ENCODE measurements at places on chromosomes 12 and 14. TPM values are rescaled to one million over a fixed set of nuclear protein-coding genes. Genes with fewer than 3 reads are reported as not detected.

DNA sequence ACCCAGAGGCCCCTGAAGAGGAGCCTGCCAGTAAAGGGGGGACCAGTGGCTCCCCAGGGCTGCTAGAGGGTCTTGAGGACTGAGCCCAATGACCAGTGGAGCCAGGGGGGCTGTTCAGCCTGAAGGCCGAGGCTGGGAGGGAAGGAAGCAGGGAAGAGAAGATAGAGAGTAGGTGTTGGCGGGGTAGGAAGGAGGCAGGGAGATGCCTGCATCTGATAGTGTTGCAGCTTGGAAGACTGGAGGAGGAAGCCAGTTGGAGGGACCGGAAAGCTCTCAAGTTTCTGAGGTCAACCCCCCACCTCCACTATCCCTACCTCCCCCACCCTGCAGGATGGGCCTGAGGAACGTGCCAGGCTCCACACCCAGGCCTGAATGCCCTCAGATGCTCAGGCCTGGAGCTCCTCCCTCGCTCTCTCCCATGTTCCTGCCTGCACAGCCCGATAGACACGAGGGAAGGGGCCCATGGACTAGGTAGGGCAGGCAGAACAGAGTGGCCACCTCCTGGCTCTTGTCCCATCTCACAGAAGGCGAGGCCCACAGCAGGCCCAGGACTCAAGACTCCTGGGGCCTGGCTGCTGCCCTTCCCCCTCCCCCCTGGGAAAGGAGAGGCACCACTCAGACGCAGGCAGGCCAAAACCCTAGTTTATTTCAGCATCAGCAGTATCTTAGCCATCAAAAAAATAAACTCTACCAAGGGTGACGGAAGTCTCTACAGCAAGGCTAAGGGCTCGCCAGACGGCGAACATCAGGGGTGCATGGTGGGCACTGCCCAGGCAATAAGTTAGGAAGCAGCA, 3.4 kb downstream of the CKB start:
- no peak for DNase-seq

DNA sequence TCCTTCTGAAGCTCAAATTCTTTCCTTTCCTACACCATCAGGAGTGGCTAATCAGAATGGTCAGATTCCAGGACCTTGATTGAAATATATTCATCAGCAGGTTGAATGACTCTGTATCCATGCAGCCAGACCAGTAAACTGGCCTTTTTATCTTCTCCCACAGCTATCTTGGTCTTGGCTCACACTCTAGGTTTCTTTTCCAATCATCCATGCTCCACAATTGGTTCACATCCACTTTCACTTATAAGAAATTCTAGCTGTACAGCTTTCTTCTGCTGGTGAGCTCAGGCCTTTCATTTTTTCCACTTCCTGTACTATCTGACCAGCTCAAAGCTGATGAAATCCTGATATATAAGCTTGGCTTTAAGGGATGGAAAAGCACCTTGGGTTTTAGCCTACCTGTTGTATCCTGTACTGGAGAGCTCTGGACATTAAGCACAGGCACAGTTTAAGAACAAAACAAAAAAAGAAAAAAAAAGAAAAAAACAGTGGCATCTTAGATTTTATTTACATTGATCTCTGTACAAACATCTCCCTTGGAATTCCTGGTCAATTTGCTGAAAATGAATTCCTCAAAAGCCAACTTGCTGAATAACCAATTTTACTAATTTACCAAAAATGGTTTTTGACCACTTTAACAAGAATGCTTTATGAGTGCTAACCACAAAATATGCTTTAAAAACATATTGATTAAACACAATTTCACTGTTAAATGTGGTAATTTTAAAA, 91.6 kb upstream of the PAWR start:
- DNase-seq = no peak

DNA sequence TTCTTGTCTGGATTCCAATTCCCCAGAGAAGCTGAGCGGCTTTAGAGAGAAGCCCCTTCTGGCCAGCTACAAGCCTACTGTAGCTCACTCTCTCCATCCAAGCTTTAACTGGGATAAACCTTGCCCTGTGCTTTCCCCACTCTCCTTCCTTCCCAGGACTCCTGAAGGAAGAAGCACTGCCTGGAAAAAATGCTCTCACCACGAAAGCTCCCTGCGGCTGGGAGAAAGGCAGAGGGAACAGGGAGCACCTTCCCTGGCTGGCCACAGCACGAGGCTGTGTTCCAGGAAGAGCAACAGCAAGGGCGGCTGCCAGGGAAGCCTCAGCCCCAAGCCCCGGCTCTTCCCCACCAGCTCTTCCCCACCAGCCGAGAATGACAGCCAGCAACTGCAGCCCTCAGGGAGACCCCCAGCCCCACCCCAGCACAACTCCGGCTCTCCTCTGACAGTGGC, 40.8 kb upstream of the PNMA1 start:
- DNase-seq = no peak

GRCh38 chr12:63941879-63942278, 97.4 kb downstream of the SRGAP1 start:
- DNase-seq = no peak

DNA sequence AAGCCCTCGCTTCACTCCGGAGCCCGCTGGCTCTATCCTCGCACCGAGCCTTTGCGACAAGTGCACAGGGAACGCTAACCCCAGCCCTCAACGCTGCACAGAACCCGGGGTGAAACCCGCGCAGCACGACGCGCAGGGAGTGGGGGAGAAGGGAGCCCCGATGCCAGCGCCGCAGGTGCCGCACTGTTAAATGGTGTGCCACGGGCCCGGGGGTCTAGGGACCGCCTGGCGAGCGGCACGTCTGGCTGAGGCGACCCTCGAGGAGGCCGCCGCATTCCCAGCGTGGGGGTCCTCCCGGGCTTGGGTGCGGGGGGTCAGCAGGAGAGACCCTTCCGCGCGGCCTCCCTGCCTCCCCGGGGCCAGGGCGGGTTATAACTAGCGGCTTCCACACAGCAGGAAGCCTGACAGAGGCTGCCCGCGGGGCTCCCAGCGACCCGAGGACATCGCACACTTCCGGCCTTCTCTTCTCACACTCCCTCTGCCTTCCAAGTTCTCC, 23.8 kb upstream of the LRTM2 start:
- DNase-seq = peak; percentile 41

Gene TCL1A
- 4.9 TPM for total RNA-seq

Gene UBE3B
- 35.6 TPM for total RNA-seq

Gene RIN3
- total RNA-seq = 132 TPM

Gene IQSEC3
- total RNA-seq = 2.0 TPM
